H9 (cell line): ENCODE measurements at places on chromosomes 2 and 18. TPM values are rescaled to one million over a fixed set of nuclear protein-coding genes. Genes with fewer than 3 reads are reported as not detected.

GKN2 gene
- total RNA-seq, result not detected in 2 replicates

TTR gene
- not detected in 2 replicates for total RNA-seq

NPAS2 gene
- 1.1 and 1.3 TPM in 2 replicates for total RNA-seq

SH3RF3 gene
- total RNA-seq, result 0.46 TPM in 2 replicates

SCN3A gene
- total RNA-seq, result not detected in 2 replicates

MC5R gene
- total RNA-seq, result not detected in 2 replicates

EMILIN1 gene
- 1.2 and 1.8 TPM in 2 replicates for total RNA-seq

MPHOSPH10 gene
- total RNA-seq, result 42.1 and 45.6 TPM in 2 replicates

PIAS2 gene
- total RNA-seq, result 53.9 and 58.4 TPM in 2 replicates
